ENCODE measurements at places on chromosomes 3 and 15.

- DNase-seq, result peak; percentile 10
These were observed 206.6 kb downstream of the UACA start for GRCh38 chr15:70556779-70557178.

DNA sequence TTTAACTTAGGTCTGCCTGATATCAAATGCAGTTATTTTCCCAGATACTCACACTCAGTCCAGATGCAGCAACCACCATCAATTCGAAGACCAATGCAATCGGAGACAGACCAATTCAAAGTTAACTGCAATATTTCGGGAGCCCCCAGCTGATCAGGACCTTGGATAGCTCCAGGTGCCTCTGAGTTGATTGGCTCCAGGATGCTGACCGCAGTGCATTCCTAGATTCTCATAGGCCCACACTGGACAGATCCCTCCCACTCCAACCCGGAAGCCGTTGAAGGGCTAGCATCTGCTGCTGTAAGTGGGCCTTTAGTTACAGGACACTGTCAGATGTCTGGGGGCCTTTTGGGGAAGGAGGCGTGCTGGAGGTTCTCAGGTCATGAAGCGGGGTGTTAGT, 89.5 kb upstream of the ATP2B2 start:
- DNase-seq, result peak; percentile 62

DNA sequence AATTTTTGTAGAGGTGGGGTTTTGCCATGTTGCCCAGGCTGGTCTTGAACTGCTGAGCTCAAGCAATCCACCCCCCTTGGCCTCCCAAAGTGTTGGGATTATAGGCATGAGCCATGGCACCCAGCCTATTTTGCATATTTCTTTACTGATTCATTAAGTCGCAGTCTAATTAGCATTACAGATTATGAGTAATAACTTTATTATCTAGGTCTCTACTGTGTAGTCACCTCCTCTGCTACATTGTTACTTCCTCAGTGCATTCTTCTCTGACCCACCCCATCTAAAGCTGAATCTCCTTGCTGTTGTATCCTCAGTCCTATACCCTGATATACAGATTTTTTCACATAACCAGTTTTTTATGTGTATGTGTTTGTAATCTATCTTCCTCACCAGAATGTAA, 61.7 kb downstream of the TFDP2 start:
- DNase-seq, result no peak

DNA sequence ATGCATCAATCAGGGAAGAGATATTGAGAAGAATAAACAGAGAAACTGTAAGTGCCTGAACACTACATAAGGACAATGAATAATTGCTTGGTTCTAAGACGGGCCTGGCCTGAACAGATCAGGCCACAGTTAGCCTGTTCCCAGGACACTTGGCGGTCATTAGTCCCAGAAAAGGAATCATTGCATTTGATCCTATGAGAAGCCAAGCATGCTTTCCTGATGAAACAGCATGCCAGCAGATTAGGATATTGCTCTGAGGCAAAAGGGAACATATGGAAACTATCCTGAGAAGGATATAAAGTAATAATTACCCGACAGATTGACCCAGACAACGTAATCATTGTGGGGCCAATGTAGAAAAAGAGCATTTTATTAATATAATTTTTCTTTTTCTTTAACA, 51.9 kb downstream of the STRIT1 start:
- no peak for DNase-seq

DNA sequence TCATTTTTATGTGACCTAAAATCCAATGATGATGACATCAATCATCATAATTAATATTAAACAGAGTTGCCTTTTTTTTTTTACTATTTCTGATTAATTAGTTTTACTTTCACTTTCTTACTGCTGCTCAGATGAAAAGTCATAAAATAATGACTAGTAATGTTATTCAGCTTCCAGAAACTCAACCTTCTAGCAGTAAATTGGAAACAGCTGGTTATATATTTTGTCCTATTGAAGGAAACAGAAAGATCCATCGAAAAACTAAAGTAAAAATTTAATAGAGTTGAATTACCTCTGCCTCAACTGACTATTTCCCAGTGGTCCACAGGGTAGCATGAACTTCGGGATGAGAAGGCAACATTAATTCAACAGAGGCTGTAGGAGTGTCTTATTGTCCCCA, 107.1 kb upstream of the PTX3 start:
- no peak for DNase-seq

- DNase-seq, result no peak
These were observed 239.7 kb downstream of the RPLP1 start for GRCh38 chr15:69692342-69692741.

DNA sequence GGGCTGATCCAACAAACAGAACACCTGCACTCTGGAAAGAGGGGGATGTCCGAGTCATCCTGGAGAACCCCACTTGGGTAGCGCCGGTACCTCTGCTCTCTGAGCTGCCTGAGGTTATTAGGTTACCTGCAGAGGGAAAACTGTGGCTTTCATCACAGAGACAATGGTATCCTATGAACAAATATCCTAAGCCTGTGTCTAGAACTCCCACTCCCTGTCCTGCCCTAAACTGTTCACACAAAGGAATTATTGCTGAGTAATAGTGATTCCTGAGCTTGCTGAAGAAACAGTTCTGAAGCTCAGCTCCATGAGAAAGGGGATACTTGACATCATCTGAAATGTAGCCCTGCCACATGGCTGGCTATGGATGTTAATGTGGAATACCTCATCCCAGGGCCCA, 31.9 kb upstream of the WNT5A start:
- DNase-seq, result no peak

GRCh38 chr15:71397377-71397776, 282.1 kb downstream of the THSD4 start:
- no peak for DNase-seq

- DNase-seq, result no peak
These were observed 39.9 kb upstream of the BDH1 start for GRCh38 chr3:197595470-197596185.

- DNase-seq, result no peak
These were observed 891.4 kb downstream of the NTRK3 start for GRCh38 chr15:87365186-87365585.

DNA sequence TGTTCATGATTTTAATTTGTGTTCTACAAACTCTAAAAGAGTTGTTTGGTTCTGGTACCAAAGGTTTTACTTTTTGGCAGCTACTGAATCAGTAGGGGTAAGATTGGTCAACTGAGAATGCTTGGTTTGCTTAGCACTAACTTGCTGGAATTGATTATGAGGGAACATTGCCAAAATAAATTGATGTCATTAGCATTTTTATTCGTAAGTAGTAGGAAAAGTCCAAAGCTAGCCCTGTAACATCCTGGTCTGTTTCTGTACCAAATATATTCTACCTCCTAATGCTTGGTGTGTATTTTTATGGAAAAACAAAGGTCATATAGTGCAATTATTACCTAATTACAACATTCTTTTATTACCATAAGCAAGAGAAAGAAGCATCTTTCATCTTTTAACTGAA, 35.9 kb upstream of the KPNA4 start:
- no peak for DNase-seq
